Activated T-helper 2 cell treated with anti-CD3 and anti-CD28 coated beads, Interferon-gamma antibody, Interleukin-2, Interleukin-4, amounts not matched to agents 10 μg/mL and 5 μg/mL and 100 μg/mL, durations not matched to agents 14 hours and 24 hours and 36 hours (primary cell): ENCODE measurements at places on chromosomes 3 and 15. TPM values are rescaled to one million over a fixed set of nuclear protein-coding genes. Genes with fewer than 3 reads are reported as not detected.
A peak's percentile ranks its signal among the peaks of the same experiment; 100 is the strongest.

DNA sequence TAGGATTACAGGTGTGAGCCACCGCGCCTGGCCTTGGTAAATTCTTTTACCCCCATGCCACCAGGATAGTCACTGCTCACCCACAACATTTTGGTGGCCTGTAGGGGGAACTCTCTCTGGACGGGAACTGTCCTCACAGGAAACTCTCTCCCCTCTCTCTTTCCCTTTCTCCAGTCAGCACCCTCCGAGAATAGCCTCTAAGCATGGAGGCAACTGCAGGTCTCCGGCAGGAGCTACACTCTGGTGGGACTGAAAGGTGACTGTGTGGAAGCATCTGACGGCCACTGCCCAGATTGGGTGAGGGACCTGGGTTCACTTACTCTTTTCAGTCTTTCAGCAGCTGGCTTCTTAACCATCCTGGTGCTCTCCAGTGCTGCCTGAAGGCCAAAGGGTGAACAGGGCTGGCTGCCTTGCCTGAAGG lies 21.3 kb downstream of the TRANK1 start:
- H3K27ac ChIP-seq = no peak overlapping the region
- H3K4me1 ChIP-seq = peaks cover 5% of the 10 kb centered on the region
- H3K36me3 ChIP-seq = peaks cover 9% of the 10 kb centered on the region
- H3K27me3 ChIP-seq = peaks cover 16% of the 10 kb centered on the region

DNA sequence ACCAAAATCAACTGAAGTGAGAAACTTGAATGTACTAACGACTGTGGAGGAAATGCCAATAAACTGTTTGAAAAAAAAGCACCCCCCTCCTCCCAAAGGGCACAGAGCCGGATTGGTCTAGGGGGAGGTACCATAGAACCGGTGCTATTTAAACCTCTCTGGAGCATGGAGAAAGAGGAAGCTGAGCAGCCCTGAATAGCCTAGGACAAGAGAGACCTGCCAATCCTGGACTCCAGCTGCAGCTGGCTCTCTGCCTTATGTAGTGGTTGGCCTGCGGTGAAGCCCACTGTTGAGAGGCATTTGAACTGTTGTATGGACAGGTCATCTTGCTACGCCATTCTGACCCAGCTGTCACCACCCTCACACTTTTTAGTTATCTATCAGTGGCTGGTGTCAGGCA lies 1.5 kb upstream of the SH3GL3 start:
- H3K4me3 ChIP-seq = no peak overlapping the region
- H3K36me3 ChIP-seq = no peaks in the 10 kb centered on the region
- DNase-seq = no peak

KAT2B gene
- 10.9 and 12.1 TPM in 2 replicates for total RNA-seq

ZIC4 gene
- not detected in 2 replicates for total RNA-seq

DNA sequence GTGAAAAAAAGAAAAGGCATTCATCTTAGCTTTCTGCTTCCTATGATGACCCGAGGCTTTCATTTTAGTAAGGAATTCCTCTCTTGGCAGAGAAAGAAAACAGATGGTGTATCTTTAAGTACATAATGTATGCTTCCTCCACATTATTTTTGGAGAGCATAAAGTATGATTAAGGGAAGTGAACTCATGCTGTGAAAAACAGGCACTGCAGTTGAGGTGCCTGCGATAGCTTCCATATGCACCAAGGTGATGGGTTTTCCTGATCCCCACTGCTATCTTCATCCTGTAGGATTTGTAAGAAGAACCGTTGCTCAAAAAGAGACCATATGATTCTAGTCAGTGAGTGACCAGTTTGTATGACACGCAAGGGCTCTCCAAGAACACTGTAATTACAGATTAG lies 411.5 kb upstream of the MCTP2 start:
- no peak for DNase-seq
- H3K27ac ChIP-seq = no peak overlapping the region
- no peaks in the 10 kb centered on the region for H3K27me3 ChIP-seq
- no peaks in the 10 kb centered on the region for H3K36me3 ChIP-seq
- no peak overlapping the region for H3K4me3 ChIP-seq
- H3K4me1 ChIP-seq = no peaks in the 10 kb centered on the region

DNA sequence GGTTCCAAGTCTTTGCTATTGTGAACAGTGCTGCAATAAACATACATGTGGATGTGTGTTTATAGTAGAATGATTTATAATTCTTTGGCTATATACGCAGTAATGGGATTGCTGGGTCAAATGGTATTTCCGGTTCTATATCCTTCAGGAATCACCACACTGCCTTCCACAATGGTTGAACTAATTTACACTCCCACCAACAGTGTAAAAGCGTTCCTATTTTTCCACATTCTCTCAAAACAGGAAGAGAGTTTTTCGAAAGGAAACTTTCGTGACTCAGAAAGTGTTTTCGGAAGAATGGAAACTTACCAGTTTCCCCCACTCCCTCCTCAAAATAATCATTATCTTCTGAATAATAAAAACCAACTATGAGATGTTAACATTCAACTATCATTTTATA lies 205.8 kb downstream of the ALCAM start:
- H3K4me1 ChIP-seq = peaks cover 2% of the 10 kb centered on the region
- no peak overlapping the region for H3K4me3 ChIP-seq
- no peak for DNase-seq
- no peak overlapping the region for H3K27ac ChIP-seq
- no peaks in the 10 kb centered on the region for H3K27me3 ChIP-seq

FETUB gene
- not detected in 2 replicates for total RNA-seq

GRCh38 chr3:33833408-33834095 lies 35.1 kb downstream of the PDCD6IP start:
- H3K4me3 ChIP-seq = no peak overlapping the region
- peak overlapping the region; percentile 13 for H3K27ac ChIP-seq
- no peak for DNase-seq
- peaks cover 64% of the 10 kb centered on the region for H3K36me3 ChIP-seq

DNA sequence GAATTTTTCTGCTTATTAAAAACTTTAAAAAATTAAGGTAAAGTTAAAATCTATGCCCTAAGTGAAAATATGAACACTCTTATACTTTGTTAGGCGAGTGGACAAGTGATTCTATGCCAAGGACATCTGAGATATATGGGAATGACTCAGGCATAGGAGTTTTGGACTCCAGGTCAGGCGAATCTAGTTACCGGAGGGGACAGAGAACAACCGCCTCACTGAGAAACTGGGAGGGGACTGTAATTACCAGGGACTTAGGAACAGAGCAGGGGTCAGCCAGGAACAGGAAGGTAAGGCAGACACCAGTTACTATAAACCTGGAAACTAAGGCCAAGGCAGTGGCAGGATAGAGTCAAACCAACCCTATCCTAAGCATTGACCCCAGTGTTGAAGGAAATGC lies 16.8 kb upstream of the ATP1B3 start:
- H3K36me3 ChIP-seq = no peaks in the 10 kb centered on the region
- no peak for DNase-seq
- no peaks in the 10 kb centered on the region for H3K27me3 ChIP-seq
- H3K4me3 ChIP-seq = no peak overlapping the region

GRCh38 chr3:57434041-57434440 lies 110.1 kb downstream of the DNAH12 start:
- no peak overlapping the region for H3K27ac ChIP-seq
- no peaks in the 10 kb centered on the region for H3K4me1 ChIP-seq
- no peak overlapping the region for H3K4me3 ChIP-seq
